ENCODE measurements at places on chromosomes 1 and 21. TPM values are rescaled to one million over a fixed set of nuclear protein-coding genes. Genes with fewer than 3 reads are reported as not detected.

The FALEC gene
- total RNA-seq = not detected

The CYYR1 gene
- not detected for total RNA-seq

The NUP210L gene
- total RNA-seq = 0.10 TPM

The C1QC gene
- not detected for total RNA-seq

The SYDE2 gene
- total RNA-seq = 1.3 TPM

The COP1 gene
- total RNA-seq = 53.9 TPM

DNA sequence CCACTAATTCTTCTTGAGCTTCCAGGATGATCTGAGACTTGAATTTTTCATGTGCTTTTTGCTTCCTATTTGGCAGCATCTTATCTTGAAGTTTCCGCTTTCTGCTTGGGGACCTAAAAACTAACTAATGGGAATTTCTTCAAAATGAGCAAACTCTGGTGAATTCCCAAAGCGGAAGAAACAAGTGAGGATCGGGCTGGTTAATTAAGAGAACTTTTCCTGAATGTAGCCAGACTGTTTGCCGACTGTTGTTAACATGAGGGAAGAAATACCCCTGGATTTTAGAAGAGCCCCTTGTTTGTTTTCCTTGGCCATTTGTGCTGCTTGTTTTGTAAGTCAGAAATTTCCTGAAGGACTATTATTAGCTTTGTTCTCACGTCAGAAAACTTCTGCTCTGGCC is 6.1 kb upstream of the SELE start:
- peaks cover 9% of the 10 kb centered on the region for H3K27me3 ChIP-seq
- no peaks in the 10 kb centered on the region for H3K36me3 ChIP-seq
- no peak overlapping the region for H3K4me3 ChIP-seq
- DNase-seq = no peak
- H3K27ac ChIP-seq = no peak overlapping the region

DNA sequence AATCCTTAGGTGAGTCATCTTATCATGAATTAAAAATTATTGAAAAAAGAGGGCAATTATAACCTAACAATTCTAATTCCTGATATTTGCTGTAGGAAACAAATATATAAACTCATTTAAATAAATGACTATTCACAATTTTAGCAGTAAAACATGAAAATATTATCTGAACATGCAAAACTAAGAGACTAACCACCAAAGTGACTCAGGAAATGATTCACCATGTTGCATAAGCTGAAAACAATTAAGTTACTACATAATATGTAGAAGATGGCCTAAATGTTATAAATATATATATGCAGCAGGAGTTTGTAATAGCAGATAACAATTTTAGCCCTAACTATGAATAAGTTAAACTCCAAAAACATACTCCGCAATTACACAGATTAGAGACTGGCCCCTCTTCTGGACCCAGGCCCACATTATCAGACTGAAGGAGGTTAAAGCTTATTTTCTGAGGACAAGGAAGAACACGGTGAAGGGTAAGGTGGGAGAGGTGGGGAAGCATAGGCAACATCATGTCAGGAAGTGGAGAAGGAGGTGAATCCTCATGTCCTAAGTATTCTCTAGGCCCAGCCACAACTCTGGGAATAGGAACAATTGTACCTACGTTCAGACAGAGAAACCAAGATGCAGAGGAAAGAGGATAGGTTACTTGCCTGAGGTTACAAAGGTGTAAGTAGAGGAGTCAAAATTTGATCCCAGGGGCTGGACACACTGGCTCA is 15.6 kb upstream of the AIM2 start:
- peak overlapping the region; percentile 25 for H3K27ac ChIP-seq
- peak; percentile 35 for DNase-seq
- H3K36me3 ChIP-seq = no peaks in the 10 kb centered on the region
- peaks cover 3% of the 10 kb centered on the region for H3K27me3 ChIP-seq
- no peak overlapping the region for H3K4me3 ChIP-seq

DNA sequence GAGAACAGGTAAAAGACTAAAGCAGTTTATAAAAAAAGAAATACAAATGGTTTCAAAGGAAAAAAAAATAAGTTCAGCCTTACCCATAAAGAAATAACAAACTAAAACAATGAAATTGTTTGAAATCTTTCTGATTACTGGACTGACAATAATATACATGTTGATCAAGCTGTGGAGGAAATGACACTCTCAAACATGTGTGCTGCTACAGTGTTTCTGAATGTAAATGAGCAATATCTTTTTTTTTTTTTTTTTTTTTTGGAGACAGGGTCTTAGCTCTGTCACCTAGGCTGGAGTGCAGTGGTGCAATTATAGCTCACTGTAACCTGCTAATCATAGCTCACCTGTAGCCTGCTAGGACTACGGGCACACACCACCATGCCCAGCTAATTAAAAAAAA is 6.5 kb downstream of the EPS15 start:
- H3K27ac ChIP-seq = no peak overlapping the region
- H3K36me3 ChIP-seq = peaks cover under 1% of the 10 kb centered on the region
- peak overlapping the region; percentile 21 for H3K4me3 ChIP-seq
- no peak for DNase-seq
- H3K27me3 ChIP-seq = no peaks in the 10 kb centered on the region
- H3K4me1 ChIP-seq = peaks cover 61% of the 10 kb centered on the region

GRCh38 chr1:52032785-52033131 is 852 bp downstream of the KTI12 start:
- H3K4me1 ChIP-seq = peaks cover 33% of the 10 kb centered on the region
- peak overlapping the region; percentile 89 for H3K4me3 ChIP-seq
- peaks cover 16% of the 10 kb centered on the region for H3K36me3 ChIP-seq
- DNase-seq = peak; percentile 24

- no peak for DNase-seq
- no peaks in the 10 kb centered on the region for H3K36me3 ChIP-seq
- H3K4me1 ChIP-seq = no peaks in the 10 kb centered on the region
Measured at GRCh38 chr1:213884942-213885341, 102.8 kb upstream of the PROX1 start.

GRCh38 chr1:221308534-221309511 is 429.6 kb downstream of the HLX start:
- no peak for DNase-seq
- no peaks in the 10 kb centered on the region for H3K4me1 ChIP-seq
- H3K36me3 ChIP-seq = no peaks in the 10 kb centered on the region
- H3K4me3 ChIP-seq = no peak overlapping the region
- no peak overlapping the region for H3K27ac ChIP-seq
- H3K27me3 ChIP-seq = no peaks in the 10 kb centered on the region

DNA sequence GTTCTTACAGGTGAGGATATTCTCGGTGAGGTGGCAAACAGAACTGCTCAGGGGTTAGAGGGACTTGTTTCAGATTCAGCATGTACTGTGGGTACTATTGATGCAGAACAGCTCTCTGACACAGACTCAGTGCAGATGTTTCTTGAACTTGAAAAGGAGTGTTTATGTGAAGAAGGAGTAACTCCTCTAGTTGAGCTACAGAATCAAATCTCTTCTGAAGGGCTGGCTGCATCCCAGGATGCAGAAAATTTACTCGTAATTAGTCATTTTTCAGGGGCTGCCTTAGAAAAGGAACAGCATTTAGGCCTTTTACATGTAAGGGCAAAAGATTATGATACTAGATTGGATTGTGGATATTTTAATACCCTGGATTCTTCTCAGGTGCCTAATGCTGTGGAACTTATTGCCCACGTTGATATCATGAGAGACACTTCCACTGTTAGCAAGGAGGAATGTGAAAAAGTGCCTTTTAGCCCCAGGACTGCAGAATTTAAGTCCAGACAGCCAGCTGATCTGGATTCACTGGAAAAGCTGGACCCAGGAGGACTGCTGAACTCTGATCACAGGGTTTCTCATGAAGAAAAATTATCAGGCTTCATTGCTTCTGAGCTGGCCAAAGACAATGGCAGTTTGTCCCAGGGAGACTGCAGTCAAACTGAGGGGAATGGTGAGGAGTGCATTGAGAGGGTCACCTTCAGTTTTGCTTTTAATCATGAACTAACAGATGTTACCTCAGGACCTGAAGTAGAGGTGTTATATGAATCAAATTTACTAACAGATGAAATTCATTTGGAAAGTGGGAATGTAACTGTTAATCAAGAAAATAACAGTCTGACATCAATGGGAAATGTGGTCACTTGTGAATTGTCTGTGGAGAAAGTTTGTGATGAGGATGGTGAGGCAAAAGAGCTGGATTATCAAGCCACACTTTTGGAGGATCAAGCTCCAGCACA is 79.6 kb upstream of the BMP8A start:
- no peak overlapping the region for H3K4me3 ChIP-seq
- H3K27ac ChIP-seq = no peak overlapping the region

DNA sequence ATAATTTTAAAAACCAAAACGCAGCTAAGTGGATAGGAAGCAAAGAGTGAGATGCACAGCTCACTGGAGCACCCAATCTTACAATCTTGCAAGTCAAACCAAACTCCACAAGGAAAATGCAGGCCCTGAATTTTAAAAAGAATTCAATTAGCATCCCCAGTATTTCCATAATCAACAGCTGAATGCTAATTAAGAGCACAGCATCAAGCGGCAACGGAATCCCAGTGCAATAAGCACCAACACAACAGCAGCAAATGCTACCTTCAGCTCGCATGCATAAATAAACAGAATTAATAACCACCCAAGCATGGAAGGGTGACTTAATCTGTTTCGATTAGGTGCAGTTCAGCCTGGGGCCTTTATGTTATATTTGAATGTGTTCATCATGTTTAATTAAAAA is 142.9 kb downstream of the SLC45A1 start:
- H3K4me1 ChIP-seq = no peaks in the 10 kb centered on the region
- no peaks in the 10 kb centered on the region for H3K27me3 ChIP-seq
- no peak for DNase-seq
- H3K4me3 ChIP-seq = no peak overlapping the region
- no peak overlapping the region for H3K27ac ChIP-seq

DNA sequence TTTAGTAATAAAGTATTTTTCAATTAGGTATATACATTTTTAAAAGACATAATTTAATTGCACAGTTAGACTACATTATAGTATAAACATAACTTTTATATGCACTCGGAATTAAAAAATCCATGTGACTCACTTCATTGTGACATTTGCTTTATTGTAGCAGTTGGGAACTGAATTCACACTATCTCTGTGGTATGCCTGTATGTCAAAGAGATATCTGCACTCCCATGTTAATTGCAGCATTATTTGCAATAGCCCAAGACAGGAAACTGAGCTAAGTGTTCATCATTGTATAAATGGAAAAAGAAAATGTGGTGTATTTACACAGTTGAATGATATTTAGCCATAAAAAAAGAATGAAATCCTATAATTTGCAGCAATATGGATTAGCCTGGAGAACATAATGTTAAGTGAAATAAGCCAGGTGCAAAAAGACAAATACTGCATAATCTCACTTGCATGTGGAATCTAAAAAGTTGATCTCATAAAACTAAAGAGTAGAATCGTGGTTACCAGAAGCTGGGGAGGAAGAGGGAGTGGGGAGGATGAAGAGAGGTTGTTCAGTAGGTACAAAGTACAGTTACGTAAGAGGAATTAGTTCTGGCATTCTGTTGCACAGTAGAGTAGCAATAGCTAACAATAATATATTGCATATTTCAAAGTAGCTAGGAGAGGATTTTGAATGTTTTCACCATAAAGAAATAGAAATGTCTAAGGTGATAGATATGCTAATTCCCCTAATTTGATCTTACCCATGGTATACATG is 64.8 kb downstream of the DPT start:
- H3K4me1 ChIP-seq = no peaks in the 10 kb centered on the region
- H3K27me3 ChIP-seq = peaks cover 7% of the 10 kb centered on the region
- no peaks in the 10 kb centered on the region for H3K36me3 ChIP-seq
- DNase-seq = no peak
- H3K27ac ChIP-seq = no peak overlapping the region

- H3K4me1 ChIP-seq = no peaks in the 10 kb centered on the region
- H3K27ac ChIP-seq = no peak overlapping the region
- no peaks in the 10 kb centered on the region for H3K36me3 ChIP-seq
- H3K4me3 ChIP-seq = no peak overlapping the region
- DNase-seq = no peak
Measured at GRCh38 chr1:62140666-62141065, 54.0 kb upstream of the L1TD1 start.

DNA sequence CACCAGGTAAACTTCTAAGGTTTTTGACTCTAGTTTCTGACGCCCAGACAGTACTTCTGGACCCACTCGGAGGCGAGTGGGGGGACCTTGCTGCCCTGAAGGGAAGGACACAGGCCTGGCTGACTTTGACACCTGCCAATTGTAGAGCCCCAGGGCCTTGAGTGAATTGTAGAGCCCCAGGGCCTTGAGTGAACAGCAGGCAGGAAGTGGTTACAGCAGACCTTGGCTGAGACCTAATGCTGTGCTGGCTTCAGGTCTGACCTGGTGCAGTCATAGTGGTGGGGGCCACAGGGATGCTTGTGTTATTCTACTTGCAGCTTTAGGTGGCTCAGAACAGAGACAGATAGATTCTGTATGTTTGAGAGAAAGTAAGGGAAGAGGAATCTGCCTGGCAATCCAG is 344.3 kb downstream of the DUSP10 start:
- H3K27me3 ChIP-seq = no peaks in the 10 kb centered on the region
- no peak overlapping the region for H3K27ac ChIP-seq
- no peaks in the 10 kb centered on the region for H3K36me3 ChIP-seq
- no peaks in the 10 kb centered on the region for H3K4me1 ChIP-seq

- no peaks in the 10 kb centered on the region for H3K36me3 ChIP-seq
- H3K4me1 ChIP-seq = peaks cover 15% of the 10 kb centered on the region
- no peak for DNase-seq
- no peak overlapping the region for H3K4me3 ChIP-seq
Measured at GRCh38 chr1:97938285-97938642, 17.4 kb upstream of the DPYD start.

DNA sequence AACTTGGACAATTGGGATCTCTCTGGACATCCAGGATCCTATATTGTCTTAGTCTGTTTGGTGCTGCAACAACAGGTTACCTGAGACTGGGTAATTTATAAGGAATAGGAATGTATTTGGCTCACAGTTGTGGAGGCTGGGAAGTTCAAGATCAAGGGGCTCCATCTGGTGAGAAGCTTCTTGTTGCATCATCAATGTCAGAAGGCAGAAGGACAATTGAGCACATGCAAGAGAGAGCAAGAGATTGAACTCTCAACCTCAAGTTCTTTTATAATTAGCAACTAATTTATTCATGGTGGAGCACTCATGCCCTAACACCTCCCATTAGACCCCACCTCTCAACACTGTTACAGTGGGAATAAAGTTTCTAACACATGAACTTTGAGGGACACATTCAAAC is 124.7 kb upstream of the ETV3 start:
- H3K27me3 ChIP-seq = peaks cover 2% of the 10 kb centered on the region
- H3K4me1 ChIP-seq = no peaks in the 10 kb centered on the region
- no peak overlapping the region for H3K27ac ChIP-seq

DNA sequence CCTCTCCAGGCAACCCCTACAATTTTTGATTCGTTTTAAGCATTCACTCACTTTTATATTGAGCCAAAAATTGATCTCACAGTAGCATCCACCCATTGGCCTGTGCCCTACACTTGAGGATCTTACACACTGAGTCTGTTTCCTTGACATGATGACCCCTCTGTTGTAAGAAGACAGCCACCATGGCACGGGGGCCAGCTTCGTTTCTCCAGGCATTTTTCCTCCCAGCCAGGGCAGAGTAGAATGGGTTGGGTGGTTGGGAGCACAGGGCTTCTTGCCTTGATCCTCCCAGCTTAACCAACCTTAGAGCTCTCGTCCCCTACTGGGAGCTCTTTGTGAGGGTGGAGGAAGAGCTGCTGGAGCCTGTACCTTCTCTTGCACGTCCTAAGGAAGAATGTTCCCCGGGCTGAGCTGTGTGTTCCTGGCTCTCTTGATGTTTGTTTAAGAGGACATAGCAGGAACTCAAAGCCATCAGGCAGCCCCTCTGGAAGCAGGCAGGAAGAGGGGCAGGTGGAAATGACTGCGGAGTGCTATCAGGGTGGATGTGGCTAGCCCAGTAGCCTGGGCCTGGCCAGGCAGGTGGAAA is 213.2 kb upstream of the TMEM51 start:
- H3K36me3 ChIP-seq = no peaks in the 10 kb centered on the region
- no peaks in the 10 kb centered on the region for H3K4me1 ChIP-seq
- no peak overlapping the region for H3K4me3 ChIP-seq
- H3K27ac ChIP-seq = no peak overlapping the region
